ENCODE measurements at places on chromosomes 12 and 14. TPM values are rescaled to one million over a fixed set of nuclear protein-coding genes. Genes with fewer than 3 reads are reported as not detected.

DNA sequence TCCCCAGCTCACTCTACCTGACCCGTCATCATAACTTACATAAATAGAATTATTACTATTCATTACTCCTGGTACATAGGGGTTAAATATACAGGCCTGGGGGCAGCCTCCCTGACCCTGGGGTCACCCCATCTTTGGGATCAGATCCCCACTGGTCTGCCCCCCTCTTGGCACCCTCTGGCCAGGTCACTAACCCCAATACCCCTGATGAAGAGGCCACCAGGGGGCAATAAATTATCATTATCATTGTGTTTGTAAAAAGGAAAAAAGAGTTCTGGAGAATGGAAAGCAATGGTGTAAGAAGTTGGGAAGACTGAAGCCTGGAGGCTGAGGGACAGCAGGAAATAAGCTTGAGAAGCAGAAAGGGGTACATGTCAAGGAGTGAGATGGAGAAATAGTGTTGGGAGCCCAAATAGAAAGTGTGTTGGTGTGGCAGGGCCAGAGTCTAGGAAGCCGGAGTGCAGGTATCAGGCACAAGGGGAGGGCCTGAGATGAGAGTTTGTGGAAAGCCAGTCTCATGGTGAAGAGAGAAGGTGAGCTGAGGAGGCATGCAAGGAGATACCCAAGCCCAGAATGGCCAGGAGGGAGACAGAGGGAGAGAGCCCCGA lies 6.1 kb upstream of the AAAS start:
- no peak for ATAC-seq

DNA sequence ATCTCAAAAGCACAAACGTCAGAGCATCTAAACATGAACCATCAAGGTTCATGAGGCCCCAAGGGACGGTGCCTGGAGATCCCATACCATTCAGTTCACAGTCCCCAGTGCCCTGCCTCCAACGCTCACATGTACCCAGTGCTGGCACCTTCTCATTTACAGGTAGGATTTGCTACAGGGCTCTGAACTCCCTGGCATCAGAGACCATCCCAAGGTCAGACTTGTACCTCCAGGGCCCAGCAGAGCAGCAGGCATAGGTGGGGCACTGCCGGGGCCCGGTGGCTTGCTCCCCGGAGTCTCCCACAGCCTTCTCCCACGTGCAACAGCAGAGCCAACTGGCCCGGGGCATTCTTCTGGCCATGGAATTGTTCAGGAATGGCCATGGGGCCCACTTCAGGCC lies 114.8 kb downstream of the BCL11B start:
- ATAC-seq: no peak

DNA sequence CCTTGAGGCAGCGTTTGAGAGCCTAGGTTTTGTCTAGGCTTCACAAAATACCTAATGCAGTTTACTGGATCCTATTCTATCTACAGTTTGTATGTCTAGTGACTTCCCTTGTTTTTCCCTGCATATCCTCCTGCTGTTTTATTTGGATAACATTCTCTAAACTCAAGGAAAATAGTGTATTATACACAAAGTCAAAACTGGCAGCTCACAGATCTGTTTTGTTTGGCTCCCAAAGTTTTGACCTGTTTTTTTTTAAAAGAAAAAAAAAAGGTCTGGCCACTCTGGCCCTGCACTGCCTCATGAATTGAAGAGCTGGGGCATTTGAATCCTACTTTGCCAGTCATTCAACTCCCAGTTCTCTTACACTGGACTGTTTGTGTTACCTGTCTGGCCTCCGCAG lies 155.3 kb downstream of the KICS2 start:
- no peak for ATAC-seq

- ATAC-seq: peak; percentile 37
Observed at GRCh38 chr14:103393676-103394626, 8.7 kb downstream of the MARK3 start.

GRCh38 chr12:64598831-64599230 lies 11.5 kb upstream of the RASSF3 start:
- no peak for ATAC-seq

DNA sequence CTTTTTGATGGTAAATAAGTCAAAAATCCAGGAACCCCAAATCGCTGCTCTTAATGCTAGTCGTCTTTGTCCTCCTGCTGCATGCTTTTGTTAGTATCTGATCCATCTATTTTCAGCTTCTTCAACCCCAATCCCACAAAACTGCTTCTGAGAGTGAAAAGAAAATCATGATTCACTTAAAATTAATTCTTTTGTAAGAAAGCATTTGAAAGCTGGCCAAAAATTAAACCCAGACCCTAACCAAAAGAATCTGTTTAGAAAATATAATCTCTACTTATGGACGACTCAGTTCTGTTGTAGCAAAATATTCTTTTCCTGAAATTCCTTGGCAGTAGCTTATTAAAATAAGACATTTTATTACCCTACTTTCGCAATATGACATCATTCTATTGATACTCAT lies 443.6 kb upstream of the SYT1 start:
- ATAC-seq: no peak

DNA sequence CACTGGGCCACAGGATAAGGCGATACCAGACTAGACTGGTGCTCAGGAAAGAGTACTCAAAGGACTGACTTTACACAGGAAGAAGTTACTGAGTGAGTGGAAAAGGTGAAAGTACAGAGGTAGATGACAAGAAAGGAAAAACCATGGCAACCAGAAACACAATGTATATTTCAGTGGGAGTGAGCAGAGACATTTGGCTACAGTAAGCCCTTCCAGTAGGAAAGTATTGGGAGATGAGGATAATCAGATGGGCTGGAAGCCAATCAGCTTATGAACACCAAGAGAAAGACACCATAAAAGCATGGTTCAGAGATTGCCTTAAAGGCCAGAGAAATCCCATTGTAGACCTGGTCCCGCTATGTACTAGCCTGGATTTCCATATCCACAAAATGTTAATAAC lies 51.6 kb downstream of the TMTC1 start:
- ATAC-seq: no peak

DNA sequence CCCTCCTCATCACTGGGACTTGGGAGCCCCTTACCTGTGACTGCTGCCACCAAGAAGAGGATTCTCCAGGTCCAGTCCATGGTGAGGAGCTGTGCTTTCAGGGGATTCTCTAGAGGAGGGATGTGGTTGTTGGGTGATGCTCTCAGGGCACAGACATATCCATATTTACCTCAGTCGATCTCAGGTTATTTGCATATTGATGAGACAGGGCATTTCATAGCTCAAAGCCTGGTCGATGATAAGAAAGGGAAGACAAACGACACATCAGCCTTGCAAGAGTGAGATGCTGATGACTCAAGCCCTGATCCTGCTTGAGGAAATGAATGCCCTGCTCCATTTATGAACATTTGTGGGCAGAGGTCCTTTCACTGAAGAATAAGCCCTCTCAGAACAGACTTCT lies 981.0 kb downstream of the TMEM121 start:
- no peak for ATAC-seq

GRCh38 chr14:99040711-99041110 lies 231.3 kb downstream of the BCL11B start:
- ATAC-seq: no peak

PRR4 gene
- 0.64 TPM for total RNA-seq

- ATAC-seq: no peak
Observed at GRCh38 chr14:33475623-33476022, 475.3 kb downstream of the EGLN3 start.

- ATAC-seq: peak; percentile 42
Observed at GRCh38 chr14:67665868-67666267, 8.6 kb downstream of the VTI1B start.

DNA sequence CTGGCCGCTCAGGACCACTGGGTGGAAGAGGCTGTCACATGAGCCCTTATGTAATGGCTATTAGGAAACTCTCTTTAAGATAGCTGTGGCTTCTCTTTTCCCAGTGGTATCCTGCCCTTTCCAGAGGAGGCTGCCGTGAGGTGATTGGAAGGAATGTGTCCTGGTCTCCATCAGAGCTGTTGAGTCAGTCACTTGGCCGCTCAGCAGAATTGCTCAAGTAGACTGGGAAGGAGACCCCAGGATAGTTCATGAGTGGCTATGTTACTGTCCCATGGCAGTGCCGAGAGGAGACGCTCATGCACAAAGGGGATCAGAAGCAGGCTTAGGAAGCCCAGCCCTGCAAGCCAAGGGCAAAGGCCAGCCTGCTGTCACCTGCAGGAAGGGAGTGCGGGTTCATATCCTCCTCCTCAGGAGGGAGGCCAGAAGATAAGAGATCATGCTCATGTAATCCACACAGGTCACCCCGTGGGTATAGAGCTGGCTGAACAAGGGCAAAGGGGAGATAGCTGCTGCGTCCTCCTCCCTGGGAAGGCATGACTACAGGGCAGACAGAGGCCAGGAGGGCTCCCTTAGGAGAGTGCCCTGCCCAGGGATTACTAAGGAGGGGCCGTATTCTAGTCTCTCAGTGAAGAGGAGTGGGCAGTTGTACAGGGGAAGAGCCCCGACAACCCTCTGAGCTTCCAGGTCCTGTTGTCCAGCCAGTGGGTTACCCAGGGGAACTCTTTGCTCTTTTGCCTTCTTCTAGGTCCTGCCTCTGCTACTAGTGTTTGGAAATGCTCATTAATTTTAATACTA lies 137.0 kb upstream of the MAX start:
- no peak for ATAC-seq

- ATAC-seq: no peak
Observed at GRCh38 chr14:21985081-21985480, 311.5 kb upstream of the OR4E1 start.

SRGAP1 gene
- 5.8 TPM for total RNA-seq

MDP1 gene
- 9.5 TPM for total RNA-seq

KRT6C gene
- total RNA-seq: 2,886 TPM

GRCh38 chr12:6964605-6965025 lies 5.8 kb downstream of the PHB2 start:
- no peak for ATAC-seq

- ATAC-seq: no peak
Observed at GRCh38 chr12:110739894-110740293, 2.8 kb downstream of the PPP1CC start.

DNA sequence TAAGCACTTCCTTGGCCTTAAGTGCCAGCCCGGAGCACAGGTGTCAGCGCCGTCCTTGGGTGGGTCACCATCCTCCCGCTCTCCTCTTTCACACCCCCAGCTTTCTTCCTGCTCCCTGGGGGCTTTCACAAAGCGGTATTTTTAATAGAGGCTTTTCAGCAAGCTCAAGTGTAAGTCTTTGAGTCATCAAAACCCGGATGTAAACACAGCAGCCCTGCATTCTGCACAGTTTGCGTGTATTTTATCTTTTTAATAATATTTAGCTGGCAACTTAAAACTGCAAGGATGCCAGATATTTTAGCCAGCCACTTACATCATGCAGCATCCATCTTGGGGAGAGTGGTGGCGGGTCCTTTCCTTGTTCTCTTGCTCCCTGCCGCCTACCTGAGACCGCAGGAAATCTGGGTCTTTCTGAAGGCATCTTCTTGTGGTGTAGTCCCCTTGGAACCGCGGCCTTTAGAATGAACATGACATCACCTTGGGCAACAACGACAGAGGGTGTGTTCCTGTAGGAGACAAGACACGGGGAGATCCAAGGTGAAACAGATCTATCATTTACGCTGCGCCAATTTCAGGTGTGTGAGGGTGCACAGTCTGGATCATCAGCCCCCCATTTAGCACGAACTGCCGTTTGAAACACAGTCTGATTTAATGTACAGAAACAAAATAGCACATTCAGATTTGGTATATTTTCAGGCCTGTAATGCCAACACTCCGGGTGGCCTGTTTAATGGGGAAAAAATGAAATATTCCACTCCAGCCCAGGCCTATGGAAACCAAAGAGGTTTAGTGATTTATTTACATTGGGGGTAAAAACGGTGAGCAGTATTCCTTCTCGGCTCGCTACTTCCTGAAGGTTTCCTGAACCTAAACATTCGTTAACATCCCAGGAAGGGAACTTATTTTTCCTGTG lies 12.5 kb upstream of the IRF2BPL start:
- peak; percentile 19 for ATAC-seq

DNA sequence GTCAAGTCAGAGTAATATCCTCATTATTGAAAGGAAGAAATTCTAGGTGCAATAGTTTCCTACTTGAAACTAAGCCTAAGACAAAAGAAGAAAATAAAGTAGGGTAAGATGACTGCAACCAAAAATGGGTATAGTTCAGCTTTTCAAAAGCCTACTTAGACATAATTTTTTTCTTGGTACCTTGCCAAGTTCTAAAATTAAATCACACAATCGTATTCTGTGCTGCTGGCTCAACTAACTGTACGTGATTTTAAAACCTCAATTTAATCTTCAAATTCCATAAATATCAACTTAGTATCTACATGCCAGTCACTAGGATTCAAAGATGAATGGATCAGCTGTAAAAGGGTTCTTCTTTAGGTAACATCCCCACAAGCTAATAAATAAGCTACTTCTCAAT lies 56.9 kb downstream of the SCAF11 start:
- ATAC-seq: no peak

DNA sequence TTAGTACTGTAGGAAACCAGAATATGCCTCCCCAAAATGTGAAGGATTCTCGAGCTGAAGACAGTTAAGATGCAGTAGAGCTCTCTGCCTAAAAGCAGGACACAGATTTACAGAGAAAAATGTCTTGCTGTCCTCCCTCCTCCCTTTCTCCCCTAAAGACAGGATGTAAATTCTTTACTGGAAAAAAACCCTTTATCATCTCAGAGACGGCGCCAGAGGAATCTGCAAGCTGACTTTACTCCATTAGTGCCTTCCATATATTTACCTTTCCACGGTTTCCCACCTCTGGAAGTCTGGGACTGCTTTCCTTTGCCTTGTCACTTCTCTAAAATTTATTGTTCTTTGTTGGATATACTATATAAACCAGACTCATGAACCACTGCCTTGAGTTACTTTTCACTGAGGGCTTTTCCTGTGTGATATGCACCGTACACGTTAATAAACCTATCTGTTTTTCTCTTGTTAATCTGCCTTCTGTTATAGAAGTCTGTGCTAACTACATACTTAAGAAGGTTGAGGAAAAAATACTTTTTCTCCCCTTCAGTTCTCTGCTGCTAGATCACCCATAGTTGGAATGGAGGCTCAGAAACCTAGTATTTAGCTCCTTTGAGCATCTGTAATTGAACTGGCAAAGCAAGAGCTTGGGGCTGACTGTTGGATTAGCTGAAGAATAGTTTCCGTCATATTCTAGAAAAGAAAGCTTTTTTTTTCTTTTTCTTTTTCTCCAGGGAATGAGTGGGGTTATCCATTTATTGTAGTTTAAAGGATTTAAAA lies 99.9 kb downstream of the RAD51B start:
- no peak for ATAC-seq

RND1 gene
- total RNA-seq: 2.6 TPM

DNA sequence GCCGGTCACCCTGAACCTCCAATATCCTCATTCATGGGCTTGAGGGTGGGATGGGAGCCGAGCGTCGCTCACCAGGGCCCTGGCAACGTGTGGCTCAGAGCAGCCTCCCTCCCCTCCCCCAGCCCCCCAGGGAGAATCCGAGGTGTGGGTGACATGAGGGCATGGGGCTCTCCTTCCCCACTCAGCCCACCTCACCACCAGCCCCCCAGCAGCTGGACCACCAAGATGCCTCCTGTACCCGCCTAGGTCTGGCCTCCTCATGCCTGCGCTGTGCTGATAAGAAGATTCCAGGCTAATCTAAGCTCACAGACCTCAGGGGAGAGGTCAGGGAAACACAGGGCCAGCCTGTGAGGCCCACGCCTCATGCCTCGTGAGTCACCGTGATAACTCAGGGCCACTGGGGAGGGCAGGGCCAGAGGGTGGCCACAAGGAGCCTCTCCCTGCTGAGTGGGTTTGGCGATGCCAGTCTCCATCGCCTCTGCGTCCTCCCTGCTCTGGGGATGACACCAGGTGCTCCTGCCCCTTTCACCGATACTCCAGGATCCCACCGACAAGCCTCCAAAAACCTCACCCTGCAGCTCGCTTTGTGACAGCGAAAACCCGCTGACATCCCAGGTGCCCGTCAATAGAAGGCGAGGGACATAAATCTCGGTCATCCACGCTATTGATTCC lies 56.9 kb downstream of the TESC start:
- no peak for ATAC-seq

Data from esophagus mucosa (tissue), 1 donor.